ENCODE measurements at places on chromosomes 1 and 21.

DNA sequence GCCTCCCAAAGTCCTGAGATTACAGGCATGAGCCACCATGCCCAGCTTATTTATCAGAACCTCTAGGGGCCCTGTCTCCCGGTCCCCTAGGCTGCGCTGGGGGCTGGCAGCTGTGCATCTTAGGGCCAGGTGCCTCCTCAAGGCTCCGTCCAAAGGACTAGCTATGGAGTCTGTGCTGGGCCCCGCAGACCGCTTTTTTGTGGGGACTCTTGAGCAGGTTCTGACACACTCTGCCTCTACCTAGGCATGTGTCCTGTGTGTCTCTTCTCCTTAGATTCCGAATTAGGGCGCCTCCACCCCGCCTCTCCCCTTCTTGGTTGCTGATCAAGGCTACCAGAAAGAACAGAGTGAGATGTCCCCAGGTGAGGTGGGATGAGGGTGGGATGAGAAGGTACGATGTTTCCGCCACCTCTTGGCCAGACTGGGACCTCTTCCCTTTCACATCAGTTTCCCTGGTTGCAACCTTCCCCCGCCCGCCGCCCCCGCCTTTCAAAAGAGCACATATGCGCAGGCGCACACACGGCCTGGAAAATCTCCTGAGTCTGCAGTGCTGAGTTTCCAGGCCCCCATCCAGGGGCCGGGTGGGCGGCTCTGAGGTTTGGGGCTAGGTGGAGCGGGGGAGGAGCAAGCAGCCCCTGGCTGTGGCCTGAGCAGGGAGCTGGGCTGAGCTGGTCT is 5.0 kb upstream of the PTPN7 start:
- H3K27ac ChIP-seq = peak overlapping the region; percentile 95
- no peak for DNase-seq
- no peaks in the 10 kb centered on the region for H3K36me3 ChIP-seq
- peaks cover 41% of the 10 kb centered on the region for H3K4me1 ChIP-seq
- H3K4me3 ChIP-seq = peak overlapping the region; percentile 84

GRCh38 chr21:17370263-17370662 is 142.6 kb upstream of the CXADR start:
- H3K36me3 ChIP-seq = peaks cover 7% of the 10 kb centered on the region
- DNase-seq = no peak
- H3K27me3 ChIP-seq = no peaks in the 10 kb centered on the region
- no peaks in the 10 kb centered on the region for H3K4me1 ChIP-seq
- no peak overlapping the region for H3K27ac ChIP-seq

GRCh38 chr1:99852648-99853047 is 2.5 kb downstream of the AGL start:
- no peaks in the 10 kb centered on the region for H3K27me3 ChIP-seq
- H3K4me3 ChIP-seq = no peak overlapping the region
- peaks cover 10% of the 10 kb centered on the region for H3K4me1 ChIP-seq
- DNase-seq = no peak
- H3K36me3 ChIP-seq = peaks cover 6% of the 10 kb centered on the region

GRCh38 chr1:219020386-219020785 is 153.3 kb upstream of the LYPLAL1 start:
- no peak overlapping the region for H3K27ac ChIP-seq
- no peak overlapping the region for H3K4me3 ChIP-seq
- H3K4me1 ChIP-seq = no peaks in the 10 kb centered on the region
- DNase-seq = no peak
